Daoy (cell line): ENCODE measurements at places on chromosomes 1 and 21. TPM values are rescaled to one million over a fixed set of nuclear protein-coding genes. Genes with fewer than 3 reads are reported as not detected.

GRCh38 chr1:60898987-60899386 is 183.4 kb upstream of the NFIA start:
- DNase-seq = no peak

DNA sequence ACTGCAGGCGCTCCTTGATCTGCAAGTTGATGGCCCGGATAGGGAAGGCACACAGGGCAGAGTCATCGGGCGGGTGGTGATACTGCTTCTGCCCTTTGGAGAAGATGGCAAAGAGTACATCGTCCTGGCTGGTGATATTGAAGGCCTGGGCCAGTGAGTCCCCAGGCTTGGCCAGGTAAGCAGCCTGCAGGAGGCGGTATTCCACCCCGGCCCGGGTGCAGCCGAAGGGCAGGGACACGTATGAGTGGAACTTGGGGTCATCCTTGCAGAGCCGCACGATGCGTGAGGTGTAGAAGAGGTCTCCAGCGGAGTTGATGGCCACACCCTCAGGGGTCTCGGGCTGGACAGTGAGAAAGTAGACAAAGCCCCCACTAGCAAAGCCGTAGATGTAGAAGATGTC is 27.4 kb downstream of the PLXNA2 start:
- no peak for DNase-seq

Gene BARHL2
- total RNA-seq = not detected in 2 replicates

DNA sequence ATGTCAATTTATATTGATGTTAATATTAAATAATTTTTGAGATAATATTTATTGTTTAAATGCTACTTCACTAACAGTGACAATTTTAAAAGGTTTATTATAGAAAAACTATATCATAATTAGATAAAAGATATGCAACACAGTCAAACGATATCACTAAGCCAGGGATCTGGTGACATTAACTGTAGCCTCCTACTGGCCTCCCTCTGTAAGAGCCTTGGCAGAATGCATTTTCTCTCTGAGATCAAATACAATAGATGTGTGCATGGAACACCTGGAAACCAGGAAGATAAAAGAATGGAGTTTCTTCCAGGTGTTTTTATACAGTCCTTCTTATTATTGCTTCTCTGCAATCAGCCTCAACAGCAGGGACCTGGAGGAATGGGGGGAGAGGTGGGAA is 1762.1 kb downstream of the BRINP3 start:
- DNase-seq = no peak

GRCh38 chr1:205449254-205449749 is 6.5 kb downstream of the BLACAT1 start:
- no peak for DNase-seq

DNA sequence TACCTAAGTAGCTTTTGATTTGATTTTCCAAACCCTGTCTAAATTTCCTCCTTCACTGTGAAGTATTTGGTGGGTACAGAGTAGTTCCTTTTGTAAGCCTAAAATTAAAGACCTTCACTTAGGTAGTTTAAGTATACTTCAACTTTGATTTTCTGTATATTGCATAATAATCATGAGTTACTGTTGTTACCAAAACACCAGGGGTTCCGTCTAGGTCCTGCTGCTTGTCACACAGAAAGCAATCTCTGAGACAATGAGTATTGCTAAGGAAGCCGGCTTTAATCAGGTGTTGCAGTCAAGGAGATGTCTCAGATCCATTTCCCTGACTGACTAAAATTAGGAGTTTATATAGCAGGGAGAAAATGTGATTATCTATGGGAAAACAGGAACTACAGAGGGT is 15.3 kb downstream of the RPS6KC1 start:
- DNase-seq = no peak

DNA sequence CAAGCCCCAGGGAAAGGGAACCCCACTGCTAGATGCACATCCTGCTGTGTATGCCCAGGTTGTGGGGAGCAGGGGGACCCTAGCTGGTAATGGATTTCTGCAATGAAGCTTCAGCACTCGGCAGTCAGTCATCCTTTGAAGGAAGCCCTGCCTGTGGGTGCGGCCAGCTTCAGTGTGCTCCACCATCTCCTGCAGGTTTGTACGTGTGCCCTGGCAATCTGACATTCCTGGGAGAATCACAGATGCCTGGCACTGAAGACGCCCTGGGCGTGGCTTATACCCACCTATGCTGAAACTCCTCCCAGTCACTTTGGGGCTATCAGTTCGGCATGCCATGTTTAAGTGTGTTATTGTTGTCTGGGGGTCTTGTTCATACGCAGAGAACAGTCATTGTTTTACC is 6.8 kb downstream of the SPRR5 start:
- DNase-seq = no peak

GRCh38 chr1:150549496-150550221 is 451 bp downstream of the ADAMTSL4 start:
- DNase-seq = no peak

Gene FCAMR
- not detected in 2 replicates for total RNA-seq

DNA sequence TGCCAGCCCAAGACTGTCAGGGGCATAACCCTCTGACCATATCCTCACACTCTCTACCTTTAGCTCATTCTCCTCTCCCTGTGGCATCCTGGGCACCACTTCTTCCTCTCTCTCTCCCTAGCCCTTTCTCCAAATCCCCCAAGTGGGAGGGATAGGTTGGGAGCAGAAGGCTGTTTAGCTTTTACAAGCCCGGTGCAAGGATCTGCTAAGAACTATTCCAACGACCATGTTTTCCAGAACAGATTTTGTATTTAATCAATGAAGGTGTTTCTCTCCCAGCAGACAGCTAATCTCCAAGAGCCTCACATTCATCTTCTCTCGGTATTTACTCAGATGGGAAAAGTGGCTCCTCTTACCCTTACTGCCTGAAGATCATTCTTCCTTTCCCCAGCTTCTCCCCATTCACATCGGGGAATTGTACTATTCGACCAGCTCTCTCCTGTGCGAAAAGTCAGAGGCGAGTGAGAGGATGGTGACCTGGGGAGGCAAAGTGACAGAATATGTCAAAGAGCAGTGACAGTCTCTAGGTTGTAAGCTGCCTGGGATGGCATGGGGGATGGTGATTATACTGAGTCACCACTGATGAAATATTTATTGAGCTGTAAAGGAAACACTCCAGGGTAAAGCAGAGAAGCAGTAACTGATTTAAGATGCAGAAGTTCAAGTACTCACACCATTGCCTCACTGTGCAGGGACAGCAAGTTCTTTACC is 47.0 kb upstream of the RBM15 start:
- DNase-seq = peak; percentile 51

Gene RNASEL
- 5.6 and 6.5 TPM in 2 replicates for total RNA-seq

DNA sequence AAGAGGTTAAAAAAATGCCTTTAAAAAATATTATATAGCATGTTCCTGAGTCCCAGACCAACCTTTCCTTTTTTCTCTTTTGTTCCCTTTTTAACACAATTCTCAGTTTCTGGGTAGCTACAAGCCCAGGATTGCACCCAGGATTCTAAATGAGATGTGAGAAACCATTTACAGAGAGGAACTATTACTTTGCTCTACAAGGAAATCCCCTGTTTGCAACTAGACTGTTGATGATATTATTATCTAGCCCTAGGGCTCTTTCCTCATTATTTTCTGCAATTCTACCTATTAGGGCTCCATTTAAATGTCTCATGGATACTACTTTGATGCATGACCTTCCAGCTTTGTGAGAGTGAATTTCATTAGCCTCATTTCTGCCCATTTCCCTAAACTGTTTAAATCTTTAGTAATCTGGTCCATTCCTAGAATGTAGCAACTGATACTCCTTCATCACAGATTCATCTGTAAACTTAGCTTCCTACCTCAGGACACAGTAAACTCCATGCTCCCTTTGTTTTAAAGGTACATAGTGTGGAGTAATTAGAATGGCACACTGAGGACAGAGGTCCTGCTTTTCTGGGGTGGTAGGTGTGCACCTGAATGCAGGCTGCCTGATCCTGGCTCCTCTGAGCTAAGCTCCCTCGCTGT is 7.1 kb upstream of the KIF14 start:
- DNase-seq = no peak

DNA sequence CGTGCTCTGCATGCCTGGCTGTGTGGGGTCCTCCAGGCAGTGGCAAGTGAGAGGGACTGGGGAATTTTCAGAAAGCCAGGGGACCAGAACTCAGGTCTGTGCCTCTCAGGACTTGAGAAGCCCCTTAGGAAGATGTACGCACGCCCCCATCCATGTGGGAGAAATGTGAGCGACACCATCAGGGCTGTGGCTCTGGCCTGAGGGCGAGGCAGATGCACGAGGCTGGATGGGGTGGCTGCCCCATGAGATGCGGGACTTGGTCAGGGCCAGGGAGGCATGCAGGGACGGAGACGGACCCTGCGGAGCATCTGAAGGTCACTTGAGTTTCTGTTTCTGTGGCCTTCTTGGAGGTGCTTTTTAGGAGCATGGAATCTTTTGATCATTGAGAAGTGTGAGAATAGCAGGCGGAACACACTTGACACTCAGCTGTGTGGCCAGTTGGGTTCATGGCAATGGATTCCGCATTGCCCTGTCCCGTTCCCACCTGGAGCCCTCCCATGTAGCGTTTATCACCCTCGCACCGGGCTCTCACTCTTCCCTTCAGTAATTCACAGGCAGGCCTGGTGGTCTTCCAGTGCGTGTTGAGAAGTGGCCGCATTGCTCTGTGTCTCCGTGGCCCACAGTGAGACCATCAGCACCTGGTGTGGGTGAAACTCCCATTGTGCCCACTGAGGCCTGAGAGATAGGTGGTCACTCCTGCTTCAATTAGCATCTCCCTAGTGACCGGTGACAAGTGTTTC is 30.7 kb upstream of the ACTRT2 start:
- no peak for DNase-seq

- no peak for DNase-seq
These were observed 1.2 kb downstream of the PTP4A2 start for GRCh38 chr1:31936981-31937299.

Gene SELE
- total RNA-seq = 0.24 and 0.80 TPM in 2 replicates

DNA sequence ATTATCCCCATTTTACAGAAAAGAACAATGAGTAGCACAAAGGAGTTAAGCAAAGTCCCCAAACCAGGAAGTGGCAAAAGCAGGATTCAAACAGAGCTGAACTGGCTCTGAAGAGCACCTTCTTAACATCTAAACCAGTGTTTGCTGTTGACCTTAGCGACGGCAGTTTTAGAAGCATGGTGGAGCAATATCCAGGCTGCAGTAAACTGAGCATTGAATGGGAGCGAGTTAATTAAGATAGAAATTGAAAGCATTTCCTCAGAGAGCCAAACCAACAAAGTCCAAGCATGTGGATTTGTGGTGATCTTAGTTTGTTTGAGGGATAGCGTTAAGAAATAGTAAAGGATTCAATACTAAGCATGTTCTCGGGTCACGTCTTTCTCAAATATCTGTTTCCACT is 13.4 kb upstream of the ZNF281 start:
- DNase-seq = no peak

DNA sequence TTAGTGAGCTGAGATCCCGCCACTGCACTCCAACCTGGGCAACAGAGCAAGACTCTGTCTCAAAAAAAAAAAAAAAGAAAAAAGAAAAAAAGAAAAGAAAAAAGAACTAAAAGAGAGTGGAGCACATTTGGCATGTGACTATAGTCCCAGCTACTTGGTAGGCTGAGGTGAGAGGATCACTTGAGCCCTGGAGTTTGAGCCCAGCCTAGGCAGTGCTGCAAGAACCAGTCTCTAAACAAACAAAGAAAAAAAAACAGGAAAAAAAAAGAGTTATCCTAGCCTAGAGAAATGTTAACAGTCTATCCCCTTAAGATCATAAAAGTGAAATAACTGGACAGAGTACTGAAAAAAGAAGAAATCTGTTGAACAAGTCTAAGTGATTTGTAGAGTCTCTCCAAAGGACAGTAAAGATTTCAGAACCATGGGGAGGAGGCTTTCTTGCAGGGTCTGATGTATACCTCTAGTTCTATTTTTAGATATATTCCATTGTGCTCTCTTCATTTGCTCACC is 4.5 kb upstream of the PRDX1 start:
- DNase-seq = no peak

GRCh38 chr21:33775100-33775828 is 133.0 kb downstream of the ITSN1 start:
- no peak for DNase-seq

DNA sequence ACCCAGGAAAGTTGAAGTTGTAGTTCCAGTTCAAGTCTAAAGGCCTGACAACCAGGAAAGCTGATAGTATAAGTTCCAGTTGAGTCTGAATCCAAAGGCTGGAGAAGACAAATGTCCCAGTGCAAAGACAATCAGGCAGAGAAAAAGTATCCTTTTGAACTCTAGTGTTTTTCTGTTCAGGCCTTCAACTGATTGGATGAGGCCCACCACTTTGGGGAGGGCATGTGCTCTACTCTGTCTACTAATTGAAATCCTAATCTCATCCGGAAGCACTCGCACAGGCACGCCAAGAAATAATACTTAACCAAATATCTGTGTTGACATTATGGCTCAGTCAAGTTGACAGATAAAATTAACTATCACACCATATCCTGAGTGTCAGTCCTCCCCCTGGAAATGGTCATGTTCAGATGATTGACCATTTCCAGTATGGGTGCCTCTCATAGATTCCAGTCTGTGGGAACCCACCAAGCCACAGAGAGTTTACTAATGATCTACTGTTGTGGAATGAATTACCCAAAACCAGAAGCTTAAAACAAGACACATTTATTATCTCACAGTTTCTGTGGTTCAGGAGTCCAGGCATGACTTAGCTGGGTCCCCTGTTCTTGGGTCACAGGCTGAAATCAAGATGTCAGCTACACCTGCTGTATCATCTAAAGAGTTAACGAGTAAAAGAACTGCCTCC is 296.3 kb upstream of the ZP4 start:
- no peak for DNase-seq

GRCh38 chr1:18126616-18127015 is 19.0 kb downstream of the IGSF21 start:
- DNase-seq = no peak

GRCh38 chr1:24329331-24329730 is 10.2 kb downstream of the GRHL3 start:
- no peak for DNase-seq

DNA sequence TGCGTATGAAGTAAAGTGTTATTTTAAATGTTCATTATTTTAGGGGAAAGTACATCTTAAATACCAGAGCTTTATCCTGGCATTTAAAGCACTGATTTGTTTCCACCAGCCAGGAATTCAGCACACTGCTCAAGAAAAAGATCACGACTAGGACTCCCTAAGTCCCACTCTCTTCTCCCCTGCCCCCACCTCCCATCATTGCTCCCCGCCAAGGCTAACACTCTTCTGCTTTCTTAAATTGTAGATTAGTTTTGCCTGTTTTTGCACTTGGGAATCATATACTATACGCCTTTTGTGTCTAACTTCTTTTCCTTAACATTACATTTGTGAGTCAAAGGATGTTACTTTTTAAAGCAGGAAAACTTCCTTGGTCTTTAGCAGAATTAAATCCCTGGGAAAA is 37.5 kb upstream of the C1orf105 start:
- no peak for DNase-seq
